T-helper 17 cell (primary cell): ENCODE measurements at places on chromosomes 7 and 10.

- no peak for DNase-seq
These were observed 3.3 kb downstream of the TSGA13 start for GRCh38 chr7:130683026-130683425.

DNA sequence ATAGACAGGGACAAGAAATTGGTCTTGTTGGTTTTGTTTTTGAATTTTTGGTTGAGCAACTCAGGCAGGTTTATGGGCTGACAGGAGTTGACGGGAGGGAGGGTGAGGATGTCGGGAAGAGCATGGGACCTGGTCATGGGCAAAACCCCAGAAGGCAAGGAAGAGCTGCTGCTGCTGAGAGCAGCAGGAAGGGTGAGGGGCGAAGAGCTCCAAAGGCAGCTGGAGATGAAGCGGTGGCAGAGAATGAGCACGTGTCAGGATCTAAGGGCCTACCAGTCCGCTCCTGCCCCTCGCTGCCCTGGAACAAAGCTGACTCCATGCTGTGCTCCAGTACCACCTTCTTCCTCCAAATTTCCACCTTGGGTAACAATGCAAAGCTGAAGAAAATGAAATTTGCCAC lies 84.3 kb downstream of the ARHGAP22 start:
- no peak for DNase-seq

DNA sequence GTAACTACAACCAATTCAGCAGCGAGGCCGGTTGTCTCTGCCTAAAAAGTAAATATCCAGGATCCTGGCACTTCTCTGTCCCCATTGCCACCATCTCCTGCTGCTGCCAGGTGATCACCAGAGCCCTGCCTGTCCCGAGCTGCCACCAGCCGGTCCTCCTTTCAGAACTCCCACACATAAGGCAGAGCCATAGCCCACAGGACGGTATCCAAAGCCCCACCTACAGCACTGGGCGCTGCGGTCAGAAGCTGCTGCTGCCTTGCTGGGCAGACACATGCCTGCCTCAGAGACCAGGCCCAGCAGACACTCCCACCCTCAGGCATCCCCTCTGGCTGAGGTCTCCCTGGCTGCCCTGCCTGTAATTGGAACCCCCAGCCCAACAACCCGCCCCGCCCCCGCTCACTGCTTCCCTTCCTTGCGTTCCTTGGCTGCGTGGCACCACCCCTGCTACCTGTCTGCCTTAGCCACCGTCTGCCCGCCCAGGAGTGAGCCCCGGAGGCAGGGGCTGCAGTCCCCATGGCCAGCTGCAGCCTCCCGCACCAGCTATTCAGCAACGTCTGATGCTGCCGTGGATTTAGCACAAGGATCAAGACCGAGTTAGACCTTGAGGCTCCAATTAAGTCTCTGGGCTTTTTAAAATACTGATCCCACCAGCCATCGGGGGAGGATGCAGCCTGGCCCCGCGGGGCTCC lies 100.7 kb downstream of the CYTH3 start:
- DNase-seq = no peak

DNA sequence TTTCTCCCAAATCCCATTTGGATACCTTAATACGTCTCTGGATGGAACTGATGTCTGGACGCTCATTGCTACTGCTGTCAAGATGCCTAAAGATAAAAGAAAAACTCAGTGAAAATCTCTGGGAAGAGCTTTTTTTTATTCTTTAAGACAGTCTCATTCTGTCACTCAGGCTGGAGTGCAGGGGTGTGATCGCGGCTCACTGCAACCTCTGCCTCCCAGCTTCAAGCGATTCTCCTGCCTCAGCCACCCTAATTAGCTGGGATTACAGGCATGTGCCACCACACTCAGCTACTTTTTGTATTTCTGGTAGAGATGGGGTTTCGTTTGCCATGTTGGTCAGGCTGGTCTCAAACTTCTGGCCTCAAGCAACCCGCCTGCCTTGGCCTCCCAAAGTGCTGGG lies 102.2 kb downstream of the NT5C2 start:
- DNase-seq = no peak

GRCh38 chr7:150409300-150410030 lies 30.3 kb downstream of the ZNF775 start:
- DNase-seq = no peak

DNA sequence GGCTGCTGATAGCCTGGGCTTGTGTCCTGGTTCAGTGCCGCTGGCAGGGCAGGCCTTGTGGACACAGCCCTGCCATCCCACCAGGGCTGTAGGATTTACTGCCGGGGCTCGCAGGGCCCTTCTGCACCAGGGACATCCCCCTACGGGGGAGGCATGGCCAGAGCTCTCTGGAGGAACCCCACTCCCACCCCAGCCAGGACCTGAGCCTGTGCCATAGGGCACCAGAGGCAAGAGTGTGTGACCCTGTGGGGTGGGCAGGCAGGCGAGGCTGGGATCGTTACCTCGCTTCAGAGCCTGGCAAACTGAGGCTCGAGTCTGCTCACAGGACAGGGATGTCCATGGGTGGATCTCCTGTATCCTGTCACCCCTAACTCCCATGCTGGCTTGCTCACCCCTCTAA lies 2.6 kb downstream of the LDB3 start:
- DNase-seq = no peak

DNA sequence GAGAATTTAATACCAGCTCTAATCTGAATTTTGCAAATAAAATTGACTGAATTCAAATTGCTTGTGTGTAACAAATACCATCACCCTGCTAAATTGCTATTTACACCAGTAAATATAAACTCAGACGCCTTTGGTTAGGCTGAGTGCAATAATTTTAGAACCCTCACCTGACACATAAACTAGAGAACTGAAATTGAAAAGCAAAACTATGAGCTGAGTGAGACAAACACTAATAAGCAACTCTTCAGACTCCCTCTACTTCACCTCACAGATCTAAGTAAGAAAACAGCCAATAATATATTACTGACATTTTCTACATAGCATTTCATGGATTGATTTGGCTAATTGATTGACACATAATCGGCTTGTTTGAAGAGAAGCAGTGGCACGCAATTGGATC lies 621.2 kb downstream of the REEP3 start:
- DNase-seq = no peak

DNA sequence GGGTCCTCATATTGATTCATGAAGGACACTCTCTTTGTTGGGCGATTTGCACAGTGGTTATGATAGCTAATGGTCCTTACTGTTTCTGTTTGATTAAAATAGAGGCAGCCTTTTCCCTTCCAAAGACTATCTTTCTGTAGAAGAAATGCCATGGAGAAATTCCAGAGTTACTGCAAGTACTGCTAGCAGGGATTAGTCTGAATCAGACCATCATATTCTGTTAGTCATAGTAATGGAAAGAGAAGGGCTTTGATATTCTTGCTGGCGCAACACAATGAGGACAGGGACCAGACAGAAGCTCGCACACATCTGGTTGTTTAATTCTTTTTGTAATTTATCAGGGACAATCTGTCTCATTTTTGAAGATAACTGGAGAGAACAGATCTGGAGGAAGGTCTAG lies 304.5 kb upstream of the FZD8 start:
- no peak for DNase-seq

GRCh38 chr7:149820622-149821190 lies 17.5 kb upstream of the ZNF862 start:
- no peak for DNase-seq

- no peak for DNase-seq
These were observed 831 bp upstream of the PFKP start for GRCh38 chr10:3066317-3067117.

DNA sequence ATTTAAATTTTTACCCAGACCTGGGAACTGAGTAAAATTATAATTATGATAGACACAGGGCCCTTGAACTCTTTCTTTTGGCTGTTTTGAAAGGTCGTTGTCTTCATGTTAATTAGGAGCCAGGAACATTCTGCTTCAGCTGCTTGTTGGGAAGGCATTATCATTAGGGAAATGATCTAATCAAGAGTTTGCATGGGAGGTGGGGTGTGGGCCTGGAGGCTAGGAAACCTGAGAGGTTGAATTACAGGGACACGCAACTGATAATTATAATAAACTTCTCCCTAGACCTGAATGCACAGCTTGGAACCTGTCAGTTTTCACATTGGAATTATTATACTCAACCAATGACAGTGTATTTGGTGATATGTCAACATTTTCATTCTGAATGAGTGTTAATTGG lies 237.7 kb downstream of the CACNB2 start:
- DNase-seq = no peak

GRCh38 chr7:106247841-106248240 lies 36.9 kb downstream of the NAMPT start:
- DNase-seq = no peak

DNA sequence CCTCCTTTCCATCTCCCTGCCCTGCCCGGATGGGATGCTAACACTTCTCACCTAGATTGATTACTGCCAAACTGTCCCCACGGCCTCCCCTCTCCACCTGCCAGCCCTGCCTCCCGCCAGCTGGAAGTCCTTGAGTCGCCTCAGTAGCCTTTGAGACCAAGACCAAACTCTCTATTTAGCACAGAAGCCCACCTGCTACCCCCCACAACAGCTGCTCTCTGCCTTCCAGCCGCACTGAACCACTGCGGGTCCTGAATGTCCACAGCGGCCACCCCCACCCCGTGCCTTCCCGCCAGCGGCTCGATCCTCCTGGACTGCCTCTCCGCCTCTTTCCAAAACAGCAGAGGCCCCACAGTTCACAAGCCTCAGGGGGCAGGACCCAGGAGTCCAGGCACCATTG lies 39.0 kb downstream of the FKBP6 start:
- DNase-seq = no peak

GRCh38 chr7:95056901-95057300 lies 149.5 kb downstream of the PPP1R9A start:
- DNase-seq = no peak

- no peak for DNase-seq
These were observed 367.8 kb upstream of the GALNT17 start for GRCh38 chr7:70763961-70764691.

GRCh38 chr10:61140765-61141392 lies 196.9 kb upstream of the RHOBTB1 start:
- no peak for DNase-seq

- no peak for DNase-seq
These were observed 19.2 kb downstream of the VIM start for GRCh38 chr10:17247210-17247609.

- no peak for DNase-seq
These were observed 2.1 kb downstream of the AMZ1 start for GRCh38 chr7:2689951-2690705.

DNA sequence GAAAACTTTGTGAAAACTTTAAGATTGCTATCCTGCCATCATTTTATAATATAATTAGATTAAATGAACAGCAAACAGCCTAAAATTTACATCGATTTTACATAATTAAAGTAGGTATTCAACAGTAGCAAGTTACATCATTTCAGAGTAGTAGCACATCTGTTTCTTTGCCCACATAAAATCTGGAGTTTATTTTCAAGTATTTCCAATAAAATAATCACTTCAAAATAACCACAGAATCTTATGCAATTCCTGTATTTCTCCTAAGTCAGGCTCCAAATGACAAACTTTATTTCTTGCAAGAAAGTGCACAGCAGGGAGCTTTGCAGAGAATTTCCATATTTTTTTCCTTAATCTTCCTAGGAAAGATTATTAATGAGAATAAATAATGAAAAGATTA lies 82.6 kb downstream of the CUBN start:
- DNase-seq = no peak

GRCh38 chr7:103912891-103913605 lies 76.4 kb downstream of the RELN start:
- DNase-seq = no peak

GRCh38 chr7:15015545-15016314 lies 113.2 kb upstream of the DGKB start:
- no peak for DNase-seq

GRCh38 chr10:48517911-48518811 lies 86.7 kb downstream of the ARHGAP22 start:
- DNase-seq = no peak

GRCh38 chr7:106278695-106279094 lies 6.1 kb downstream of the NAMPT start:
- no peak for DNase-seq

DNA sequence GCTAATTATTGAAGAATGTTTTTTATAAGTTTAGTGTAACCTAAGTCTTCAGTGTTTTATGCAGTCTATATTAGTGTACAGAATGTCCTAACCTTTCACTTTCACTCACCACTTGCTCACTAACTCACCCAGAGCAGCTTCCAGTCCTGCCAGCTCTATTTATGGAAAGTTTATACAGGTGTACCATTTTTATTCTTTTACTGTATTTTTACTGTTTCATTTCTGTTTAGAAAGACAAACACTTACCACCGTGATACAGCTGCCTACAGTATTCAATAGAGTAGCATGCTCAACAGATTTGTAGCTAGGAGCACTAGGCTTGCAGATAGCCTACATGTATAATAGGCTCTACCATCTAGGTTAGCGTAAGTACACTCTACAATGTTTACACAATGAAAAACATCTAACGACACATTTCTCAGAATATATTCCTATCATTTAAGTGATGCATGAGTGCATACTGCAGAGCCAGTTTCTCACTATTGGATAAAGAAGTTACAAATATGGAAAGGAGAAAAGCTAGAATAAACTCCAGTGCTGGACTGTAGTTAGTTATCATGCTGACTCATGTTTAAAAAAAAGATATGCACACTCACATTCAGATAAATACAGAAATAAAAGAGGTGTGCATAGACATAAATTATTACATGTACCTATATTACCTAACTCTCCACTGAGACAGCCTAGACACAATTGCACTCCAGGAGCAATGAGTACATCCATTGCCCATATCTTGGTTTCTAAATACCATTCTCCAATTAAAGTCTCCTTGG lies 30.4 kb downstream of the STEAP1B start:
- DNase-seq = no peak

- no peak for DNase-seq
These were observed 170.9 kb upstream of the SMIM30 start for GRCh38 chr7:113289140-113289740.

- DNase-seq = no peak
These were observed 17.9 kb downstream of the EBF3 start for GRCh38 chr10:129945941-129946760.

DNA sequence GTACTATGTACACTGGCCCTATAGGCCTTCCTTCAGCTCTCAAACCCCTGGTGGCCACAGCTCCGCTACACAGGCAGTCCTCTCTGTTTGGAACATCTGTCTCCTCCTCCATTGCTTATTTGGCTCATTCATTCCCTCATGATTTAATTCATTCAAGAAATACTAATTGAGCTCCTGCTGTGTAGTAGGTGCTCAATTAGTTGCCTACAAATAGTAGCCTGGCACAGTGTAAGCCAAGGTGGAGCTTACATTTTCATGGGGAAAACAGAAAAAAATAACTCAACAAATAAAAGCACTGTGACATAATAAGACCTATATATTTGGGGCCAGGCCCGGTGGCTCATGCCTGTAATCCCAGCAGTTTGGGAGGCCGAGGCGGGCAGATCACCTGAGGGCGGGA lies 3.4 kb upstream of the FIS1 start:
- no peak for DNase-seq
